Activated T-helper 9 cell treated with anti-CD3 and anti-CD28 coated beads, Interleukin-2, amount 50 U/mL, for 16 hours (primary cell): ENCODE measurements at places on chromosomes 12 and 14.

- no peak for DNase-seq
Measured at GRCh38 chr12:4477129-4477528, 31.5 kb upstream of the FGF6 start.

- no peak for DNase-seq
Measured at GRCh38 chr14:100056964-100057795, 8.0 kb upstream of the EVL start.

DNA sequence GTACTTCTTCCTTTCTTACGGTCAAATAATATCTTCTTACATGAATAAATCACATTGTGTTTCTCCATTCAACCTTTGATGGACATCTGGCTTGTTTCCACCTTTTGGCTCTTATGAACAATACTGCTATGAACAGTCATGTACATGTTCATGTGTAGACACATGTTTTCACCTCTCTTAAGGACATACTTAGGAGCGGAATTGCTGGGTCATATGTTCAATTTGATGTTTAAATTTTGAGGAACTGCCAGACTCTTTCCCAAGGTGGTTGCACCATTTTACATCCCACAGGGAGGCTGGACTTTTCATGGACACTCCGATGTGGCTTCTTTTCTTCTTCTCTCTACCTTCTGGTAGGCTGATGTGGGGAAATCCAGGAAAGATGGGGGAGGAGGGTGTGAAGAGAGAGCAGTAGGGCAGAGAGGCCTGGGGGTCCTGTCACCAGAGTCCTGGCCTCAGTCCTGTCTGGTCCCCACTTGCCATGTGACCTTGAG is 16.8 kb downstream of the LGMN start:
- DNase-seq = no peak

- no peak for DNase-seq
Measured at GRCh38 chr14:51095854-51096823, 1.2 kb upstream of the TRIM9 start.

- no peak for DNase-seq
Measured at GRCh38 chr12:120835657-120836056, 68.5 kb downstream of the SPPL3 start.

GRCh38 chr12:129877411-129877810 is 26.4 kb downstream of the TMEM132D start:
- no peak for DNase-seq

GRCh38 chr14:21527318-21527679 is 1.2 kb upstream of the SALL2 start:
- DNase-seq = no peak

DNA sequence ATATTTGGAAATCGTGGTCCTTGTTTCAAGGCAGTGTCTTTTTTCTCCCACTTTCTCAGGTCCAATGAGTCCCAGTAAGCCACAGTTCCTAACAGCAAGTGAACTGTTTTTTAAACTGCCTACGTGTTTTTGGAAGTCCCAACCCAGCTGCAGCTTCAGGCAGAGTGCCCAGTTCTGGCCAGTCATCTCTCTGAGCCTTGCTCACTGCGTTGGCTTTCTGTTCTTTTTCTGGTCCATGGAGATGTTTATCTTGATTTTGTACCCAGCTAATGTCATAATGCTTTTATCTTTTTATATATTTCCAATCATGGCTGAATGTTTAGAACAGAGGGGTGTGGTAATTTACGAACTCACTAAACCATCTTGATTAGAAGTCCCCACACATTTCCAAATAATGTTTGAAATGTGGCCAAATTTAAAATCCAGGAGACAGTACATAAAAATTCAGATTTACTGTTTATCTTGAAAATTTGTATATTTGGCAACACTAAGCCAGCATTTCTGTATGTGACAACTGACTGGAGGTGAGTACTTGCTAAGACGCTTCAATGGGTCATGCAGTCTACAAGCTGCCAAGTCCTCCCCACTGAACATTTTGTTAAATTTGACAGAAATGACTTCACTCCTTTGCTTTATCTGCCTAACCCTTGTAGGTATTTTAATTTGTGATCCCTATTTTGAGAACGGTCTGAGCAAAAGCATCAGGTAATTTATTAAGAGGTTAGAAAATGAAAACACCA is 46.1 kb upstream of the OTOGL start:
- no peak for DNase-seq

DNA sequence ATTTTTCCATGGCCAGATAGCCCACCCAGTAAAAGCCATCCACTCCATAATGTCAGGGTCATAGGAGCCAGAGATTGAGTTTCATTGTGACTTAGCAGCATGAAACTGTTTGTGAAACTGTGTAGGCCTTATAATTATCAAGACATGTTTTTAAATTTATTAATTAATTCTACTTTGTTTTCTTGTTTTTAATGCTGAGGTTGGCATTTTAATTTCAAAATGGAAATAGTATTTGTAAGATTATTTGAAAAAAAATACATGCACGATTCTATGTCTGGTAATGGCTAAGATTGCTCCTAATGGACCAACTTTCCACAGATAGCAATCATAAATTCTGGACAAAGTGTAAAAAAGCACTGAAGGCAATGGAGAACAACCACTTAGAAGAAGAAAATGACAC is 67.1 kb downstream of the GPR137C start:
- no peak for DNase-seq

DNA sequence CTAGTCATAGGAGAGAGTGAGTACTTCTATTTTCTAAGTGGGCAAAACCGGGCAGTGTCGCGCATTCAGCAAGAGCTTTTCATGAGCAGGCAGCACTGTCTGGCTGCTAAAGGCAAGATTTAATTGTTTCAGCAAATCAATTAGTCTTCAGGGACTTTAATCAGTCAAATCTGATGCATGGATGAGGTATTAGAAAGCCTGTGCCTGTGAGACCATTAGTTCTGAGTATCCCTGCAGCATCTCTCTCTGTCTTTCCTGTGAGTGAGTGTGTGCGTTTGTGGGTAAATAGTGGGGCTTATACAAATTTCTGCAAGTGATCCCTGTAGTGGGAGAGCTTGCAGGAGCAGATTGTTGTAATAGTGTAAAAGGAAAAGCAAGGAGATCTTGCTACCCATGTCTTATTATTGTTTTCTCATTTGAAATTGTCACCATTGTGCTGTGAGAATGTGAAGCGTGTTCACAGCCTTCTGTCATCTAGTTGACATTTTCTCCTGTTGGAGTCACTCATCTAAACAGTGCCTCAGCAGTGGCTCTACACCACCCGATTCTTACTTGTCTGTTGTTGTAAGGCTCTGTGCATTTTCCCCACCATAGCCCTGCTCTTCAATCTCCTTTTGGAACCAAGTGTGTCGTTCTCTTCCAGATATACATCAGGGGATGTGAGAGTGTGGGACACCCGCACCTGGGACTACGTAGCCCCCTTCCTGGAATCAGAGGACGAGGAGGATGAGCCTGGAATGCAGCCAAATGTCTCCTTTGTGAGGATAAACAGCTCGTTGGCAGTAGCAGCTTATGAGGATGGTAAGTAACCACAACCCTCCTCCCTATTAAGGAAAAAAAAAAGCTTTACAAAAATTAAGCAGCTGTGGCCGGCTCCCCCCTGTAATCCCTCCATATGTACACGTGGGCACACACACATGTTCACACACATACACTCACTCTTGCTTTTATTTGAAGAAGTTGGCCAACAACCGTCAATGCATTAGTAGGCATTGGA is 53.6 kb downstream of the FBXW8 start:
- no peak for DNase-seq

GRCh38 chr12:90627180-90627896 is 327.6 kb downstream of the CCER1 start:
- no peak for DNase-seq

DNA sequence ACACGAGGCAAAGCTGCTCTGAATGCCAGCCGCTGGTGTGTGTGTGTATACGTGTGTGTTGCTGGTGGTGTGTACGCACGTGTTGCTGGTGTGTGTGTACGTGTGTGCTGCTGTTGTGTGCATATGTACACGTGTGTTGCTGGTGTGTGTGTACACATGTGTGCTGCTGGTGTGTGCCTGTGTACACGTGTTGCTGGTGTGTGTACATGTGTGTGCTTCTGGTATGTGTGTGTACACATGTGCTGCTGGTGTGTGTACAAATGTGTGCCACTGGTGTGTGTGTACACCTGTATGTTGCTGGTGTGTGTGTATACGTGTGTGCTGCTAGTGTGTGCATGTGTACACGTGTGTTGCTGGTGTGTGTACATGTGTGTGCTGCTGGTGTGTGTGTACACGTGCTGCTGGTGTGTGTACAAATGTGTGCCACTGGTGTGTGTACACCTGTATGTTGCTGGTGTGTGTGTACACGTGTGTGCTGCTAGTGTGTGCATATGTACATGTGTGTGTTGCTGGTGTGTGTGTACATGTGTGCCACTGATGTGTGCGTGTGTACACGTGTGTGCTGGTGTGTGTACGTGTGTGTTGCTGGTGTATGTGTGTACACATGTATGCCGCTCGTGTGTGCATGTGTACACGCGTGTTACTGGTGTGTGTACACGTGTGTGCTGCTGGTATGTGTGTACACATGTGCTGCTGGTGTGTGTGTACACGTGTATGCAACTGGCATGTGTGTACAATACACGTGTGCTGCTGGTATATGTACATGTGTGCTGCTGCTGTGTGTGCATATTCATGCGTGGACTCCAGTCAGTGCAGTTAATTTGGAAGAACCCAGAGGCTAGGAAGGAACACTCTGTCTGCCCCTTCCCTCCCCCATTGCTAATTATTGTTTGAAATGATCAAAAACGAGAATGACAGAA is 47.2 kb downstream of the CACNA2D4 start:
- DNase-seq = no peak
